Cerebellum (tissue), 4 donors: ENCODE measurements at places on chromosomes 4 and X. TPM values are rescaled to one million over a fixed set of nuclear protein-coding genes. Genes with fewer than 3 reads are reported as not detected.

The VSIG4 gene
- 16.9 TPM for total RNA-seq

The CSAG3 gene
- not detected for total RNA-seq

The ADH1C gene
- 1.1 TPM for total RNA-seq

The PPP4R3C gene
- total RNA-seq = not detected

The XPNPEP2 gene
- total RNA-seq = 1.5 TPM

The DNAAF6 gene
- 0.18 TPM for total RNA-seq

The GABRB1 gene
- total RNA-seq = 48.8 TPM

The HERC5 gene
- total RNA-seq = 1.00 TPM

The EVC gene
- total RNA-seq = 10.4 TPM

The TLL1 gene
- total RNA-seq = 40.4 TPM
